ENCODE measurements at places on chromosomes 3 and 15.

- DNase-seq, result peak; percentile 63
Measured at GRCh38 chr3:37967260-37967881, 23.2 kb upstream of the VILL start.

DNA sequence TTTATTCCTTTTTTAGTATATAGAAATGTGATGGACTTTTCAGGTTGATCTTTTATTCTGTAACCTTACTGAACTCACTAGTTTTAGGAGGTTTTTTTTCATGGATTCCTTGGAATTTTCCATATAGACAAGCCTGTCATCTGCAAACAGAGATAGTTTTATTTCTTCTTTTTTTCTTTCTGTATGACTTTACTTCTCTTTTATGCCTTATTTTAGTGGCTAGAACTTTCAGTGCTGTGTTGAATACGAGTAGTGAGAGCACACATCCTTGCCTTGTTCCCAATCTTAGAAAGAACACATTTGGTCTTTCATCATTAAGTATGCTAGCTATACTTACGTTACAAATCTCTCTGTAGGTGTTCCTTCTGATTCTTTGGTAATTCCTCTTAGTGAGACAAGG is 336.5 kb downstream of the PTPRG start:
- no peak for DNase-seq

- no peak for DNase-seq
Measured at GRCh38 chr15:33188641-33189257, 5.8 kb downstream of the FMN1 start.

- DNase-seq, result no peak
Measured at GRCh38 chr3:15443826-15444524, 16.6 kb downstream of the EAF1 start.

DNA sequence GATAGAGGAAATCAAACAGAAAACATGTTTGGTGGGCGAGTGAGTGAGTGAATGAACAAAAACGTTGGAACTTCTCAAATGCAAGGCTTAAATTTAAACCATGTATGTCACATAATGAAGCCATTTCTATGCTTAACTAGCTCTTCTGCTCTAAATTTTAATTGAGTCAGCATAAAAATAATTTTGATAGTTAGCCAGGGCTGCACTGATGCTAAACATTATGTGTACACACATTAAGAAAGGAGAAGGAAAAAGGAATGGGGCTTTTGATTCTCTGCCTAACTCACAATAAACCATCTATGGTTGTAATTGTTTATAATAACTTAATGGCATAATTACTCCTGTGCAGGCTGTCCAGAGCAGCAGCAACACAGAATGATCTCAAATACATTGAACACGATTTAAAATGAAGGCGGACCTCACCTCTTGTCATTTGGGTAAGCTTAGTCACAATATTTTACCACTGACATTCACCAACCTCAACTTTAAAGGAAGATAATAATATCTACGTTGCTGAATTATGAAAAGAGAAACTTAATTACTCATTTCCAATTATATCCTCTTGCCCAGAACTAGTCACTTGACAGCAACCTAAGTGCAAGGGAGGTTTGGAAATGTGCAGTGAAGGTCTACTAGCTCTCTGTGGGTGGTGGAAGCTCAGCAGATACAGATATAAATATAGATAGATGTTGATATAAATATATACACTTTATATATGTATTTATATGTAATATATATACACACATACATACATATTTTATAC is 318.4 kb upstream of the TRIM42 start:
- DNase-seq, result no peak
